Stimulated activated CD8-positive, alpha-beta memory T cell treated with anti-CD3 and anti-CD28 coated beads, Interleukin-7, amount 100 ng/mL, for 1 hour (primary cell): ENCODE measurements at places on chromosomes 5 and 9.

- DNase-seq, result no peak
Measured at GRCh38 chr9:8158574-8158973, 359.0 kb upstream of the DMAC1 start.

DNA sequence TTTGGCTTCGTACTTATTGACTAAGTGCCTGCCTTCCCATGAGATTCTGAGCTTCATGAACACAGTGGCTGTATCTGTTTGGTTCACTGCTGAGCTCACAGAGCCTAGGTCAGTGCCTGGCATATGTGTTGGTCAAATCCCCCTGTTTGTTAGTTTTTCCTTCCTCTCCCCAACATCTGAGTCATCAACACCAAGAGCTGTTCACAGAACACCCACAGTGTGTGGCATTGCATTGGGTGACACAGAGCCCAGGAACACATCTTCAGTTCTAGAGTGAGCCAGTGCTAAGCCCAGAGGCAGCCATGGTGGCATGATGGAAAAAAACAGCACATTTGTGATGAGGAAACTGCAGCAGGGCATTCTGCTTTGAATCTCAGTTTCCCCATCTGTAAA, 294.6 kb downstream of the SEC61B start:
- no peak for DNase-seq

DNA sequence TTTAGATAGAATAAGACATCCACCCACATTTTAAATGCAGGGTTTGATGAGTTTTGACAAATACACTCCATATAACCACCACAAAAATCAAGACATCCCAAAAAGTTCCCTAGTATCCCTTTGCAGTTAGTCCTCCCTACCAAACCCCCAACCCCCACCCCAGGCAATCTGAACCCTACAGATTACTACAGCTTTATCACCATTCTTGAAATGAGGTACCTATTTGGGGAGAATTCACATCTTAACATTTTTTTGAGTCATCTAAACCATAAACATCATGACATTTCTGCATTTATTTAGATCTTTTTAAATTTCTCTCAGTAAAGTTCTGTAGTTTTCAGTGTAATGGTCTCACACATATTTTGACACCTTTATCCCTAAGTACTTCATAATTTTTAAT, 53.9 kb downstream of the PTBP3 start:
- DNase-seq, result no peak

GRCh38 chr9:113219969-113220368, 1.1 kb downstream of the FKBP15 start:
- no peak for DNase-seq
